ENCODE measurements at places on chromosomes 12 and 14. TPM values are rescaled to one million over a fixed set of nuclear protein-coding genes. Genes with fewer than 3 reads are reported as not detected.

The RIPK3 gene
- 4.9 TPM for total RNA-seq

The COX8C gene
- not detected for total RNA-seq

The TAS2R13 gene
- 0.65 TPM for total RNA-seq

The RESF1 gene
- 79.5 TPM for total RNA-seq

The IKZF4 gene
- 0.16 TPM for total RNA-seq

The GPR68 gene
- total RNA-seq = 1.5 TPM

The PSME1 gene
- total RNA-seq = 118 TPM
